Chondrocyte (in vitro differentiated cells): ENCODE measurements at places on chromosomes 3 and 15.

DNA sequence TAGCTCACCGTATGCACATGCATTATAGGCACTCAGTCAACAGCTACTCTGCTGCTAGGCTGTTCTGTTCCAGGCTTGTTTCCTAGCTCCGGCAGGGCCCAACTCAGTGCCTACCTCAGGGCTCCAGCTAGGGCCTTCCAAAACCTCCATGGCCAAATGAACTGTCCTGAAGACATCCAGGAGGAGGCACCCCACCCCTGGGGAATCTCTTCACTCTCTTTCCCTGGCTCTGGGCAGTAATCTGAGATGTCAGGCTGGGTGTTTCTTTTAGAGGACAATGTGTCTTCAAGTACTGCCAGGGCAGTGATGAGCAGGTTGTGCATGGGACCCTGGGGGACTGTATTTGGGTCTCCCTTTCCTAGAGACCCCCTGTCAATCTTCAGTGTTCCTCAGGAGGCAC lies 38.3 kb upstream of the TPM1 start:
- DNase-seq: no peak

GRCh38 chr15:73019601-73020146 lies 32.6 kb upstream of the NEO1 start:
- no peak for DNase-seq

- no peak for DNase-seq
These were observed 19.6 kb upstream of the TASOR start for GRCh38 chr3:56702490-56703315.

DNA sequence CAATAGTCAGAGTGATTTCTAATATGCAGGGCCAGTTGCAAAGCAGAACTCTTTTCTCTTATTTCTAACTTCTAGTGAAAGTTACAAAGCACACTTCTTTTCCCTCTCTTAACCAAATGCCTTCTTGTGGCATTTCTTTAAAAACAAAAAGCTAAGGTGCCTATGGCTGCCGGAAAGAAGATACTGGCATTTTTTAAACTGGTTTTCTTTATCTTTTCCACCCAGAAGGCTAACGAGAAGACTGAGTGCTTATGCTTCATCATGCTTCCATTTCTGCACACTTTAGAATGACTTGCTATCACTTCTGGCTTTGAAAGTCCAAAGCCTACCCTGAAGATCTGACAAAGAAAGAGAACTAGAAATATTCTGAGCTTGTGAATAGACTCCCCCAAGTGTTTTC lies 141.3 kb downstream of the P2RY1 start:
- no peak for DNase-seq

GRCh38 chr15:73800662-73801345 lies 47.7 kb upstream of the INSYN1 start:
- DNase-seq: no peak

DNA sequence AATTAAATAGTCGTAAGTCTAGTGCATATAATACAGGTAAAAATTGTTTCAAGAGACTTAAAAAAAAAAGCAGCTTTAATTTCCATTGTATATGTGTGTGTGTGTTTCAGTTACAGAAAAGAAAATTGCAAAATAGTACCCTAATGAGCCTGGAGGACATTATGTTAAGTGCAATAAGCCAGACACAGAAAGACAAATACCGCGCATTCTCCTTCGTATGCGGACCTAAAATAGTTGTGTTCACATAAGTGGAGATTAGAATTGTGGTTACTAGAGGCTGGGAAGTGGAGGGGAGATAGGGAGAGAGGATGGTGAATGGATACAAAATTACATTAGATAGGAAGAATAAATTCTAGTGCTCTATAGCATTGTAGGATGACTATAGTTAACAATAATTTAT lies 3.6 kb downstream of the MESD start:
- DNase-seq: no peak

DNA sequence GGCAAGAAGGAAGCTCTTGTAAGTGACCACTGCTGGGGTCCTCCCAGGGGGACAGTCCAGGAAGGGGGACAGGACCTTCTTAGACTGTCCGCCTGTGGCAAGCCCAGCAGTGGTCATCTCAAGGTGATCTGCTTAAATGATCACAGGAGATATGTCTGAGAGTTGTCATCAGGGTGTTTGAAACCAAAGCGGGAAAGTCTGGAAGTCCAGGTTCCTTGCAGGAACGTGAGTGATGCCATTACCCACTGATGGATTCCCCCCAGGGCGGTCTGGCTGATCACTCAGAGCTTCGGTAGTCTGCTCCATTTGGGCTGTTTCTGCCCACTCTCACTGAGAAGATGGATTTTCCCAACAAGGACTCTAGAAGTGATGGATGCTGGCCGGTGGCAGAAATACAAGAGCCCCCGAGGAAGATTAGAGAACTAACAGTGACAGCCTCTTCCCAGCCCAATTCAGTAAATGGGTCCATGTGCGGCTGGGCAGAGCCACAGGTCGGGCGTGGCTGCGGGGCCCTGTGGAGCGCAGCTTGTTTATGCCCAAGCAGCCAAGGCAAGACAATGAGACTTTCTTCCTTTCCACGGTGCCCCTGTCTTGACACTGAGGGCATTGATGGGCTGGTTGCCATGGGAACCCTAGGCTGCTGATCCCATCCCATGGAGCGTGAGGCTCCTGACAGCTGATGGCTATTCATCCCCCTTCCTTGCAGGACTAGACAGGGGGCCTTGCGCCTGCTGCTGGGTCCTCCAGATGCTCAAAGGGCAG lies 9.5 kb downstream of the PCSK6 start:
- no peak for DNase-seq

DNA sequence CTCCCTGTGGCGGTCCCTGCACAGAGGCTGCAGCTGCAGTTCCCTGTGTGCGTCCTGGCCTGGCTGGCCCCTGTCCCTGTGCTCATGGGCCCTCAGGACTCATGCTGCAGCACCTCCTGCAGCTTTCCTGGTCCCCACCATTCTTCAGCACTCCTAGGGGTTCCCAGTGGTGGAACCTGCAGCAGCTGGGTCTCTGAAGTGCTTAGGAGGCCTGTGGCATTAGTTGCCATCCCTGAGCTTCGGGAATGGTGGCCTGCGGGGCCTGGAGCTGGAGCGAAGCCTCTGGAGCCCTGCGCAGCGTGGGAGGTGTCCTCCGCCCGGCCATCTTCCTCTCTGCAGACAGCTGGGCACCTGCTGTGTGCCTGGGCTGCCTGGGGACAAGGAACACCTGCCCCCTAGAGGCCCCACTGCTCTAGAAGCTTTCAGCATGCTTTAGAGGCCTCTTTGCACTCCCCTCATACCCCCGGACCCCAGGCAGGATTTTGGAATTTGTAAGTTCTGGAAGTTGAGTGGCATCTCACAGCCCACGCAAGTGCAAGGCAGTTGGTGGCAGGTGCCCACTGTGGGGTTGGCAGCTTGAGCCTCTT lies 13.1 kb downstream of the PLXNA1 start:
- DNase-seq: no peak

GRCh38 chr3:55367384-55367783 lies 119.7 kb downstream of the WNT5A start:
- no peak for DNase-seq

- no peak for DNase-seq
These were observed 193.1 kb downstream of the NR1D2 start for GRCh38 chr3:24137958-24138875.
